ENCODE measurements at places on chromosomes 16 and 17. TPM values are rescaled to one million over a fixed set of nuclear protein-coding genes. Genes with fewer than 3 reads are reported as not detected.

DNA sequence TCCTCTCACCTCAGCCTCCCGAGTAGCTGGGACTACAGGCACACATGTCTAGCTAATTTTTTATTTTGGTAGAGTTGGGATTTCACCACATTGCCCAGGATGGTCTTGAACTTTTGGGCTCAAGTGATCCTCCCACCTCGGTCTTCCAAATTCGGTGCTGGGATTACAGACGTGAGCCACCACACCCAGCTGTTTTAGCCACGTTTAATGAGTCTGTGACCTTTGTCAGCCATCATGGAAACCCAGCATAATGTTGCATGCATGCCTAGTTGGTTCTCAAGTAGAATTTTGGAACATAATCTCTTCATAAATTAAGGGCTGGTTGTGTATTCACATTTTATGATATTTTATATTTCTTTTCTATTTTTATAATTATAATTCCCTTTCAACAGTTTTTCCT lies 42.0 kb downstream of the GOSR1 start:
- H3K4me3 ChIP-seq, result no peak overlapping the region
- no peaks in the 10 kb centered on the region for H3K4me1 ChIP-seq
- no peak for DNase-seq
- no peaks in the 10 kb centered on the region for H3K27me3 ChIP-seq
- H3K27ac ChIP-seq, result no peak overlapping the region

DNA sequence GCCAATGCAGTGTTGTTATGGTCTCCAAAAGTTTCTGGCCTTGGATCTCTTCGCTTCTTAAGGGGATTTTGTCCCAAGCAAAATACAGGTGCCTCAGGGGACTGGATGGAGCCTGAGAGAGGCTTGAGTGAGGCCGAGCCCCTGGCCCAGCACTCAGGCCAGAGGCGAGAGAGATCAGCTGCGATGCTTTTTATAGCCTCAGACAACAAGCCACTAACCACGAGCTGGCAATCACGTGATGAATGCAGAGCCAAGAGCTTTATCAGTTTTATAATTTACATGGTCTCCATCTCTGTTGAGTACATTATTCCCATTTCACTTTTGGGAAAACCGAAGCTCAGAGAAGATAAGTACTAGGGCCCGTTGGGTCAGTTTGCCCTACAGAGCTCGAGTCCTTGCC lies 360.0 kb upstream of the CDH5 start:
- DNase-seq, result no peak
- H3K27me3 ChIP-seq, result no peaks in the 10 kb centered on the region
- H3K36me3 ChIP-seq, result no peaks in the 10 kb centered on the region
- H3K27ac ChIP-seq, result no peak overlapping the region
- no peak overlapping the region for H3K4me3 ChIP-seq
- no peaks in the 10 kb centered on the region for H3K4me1 ChIP-seq

DNA sequence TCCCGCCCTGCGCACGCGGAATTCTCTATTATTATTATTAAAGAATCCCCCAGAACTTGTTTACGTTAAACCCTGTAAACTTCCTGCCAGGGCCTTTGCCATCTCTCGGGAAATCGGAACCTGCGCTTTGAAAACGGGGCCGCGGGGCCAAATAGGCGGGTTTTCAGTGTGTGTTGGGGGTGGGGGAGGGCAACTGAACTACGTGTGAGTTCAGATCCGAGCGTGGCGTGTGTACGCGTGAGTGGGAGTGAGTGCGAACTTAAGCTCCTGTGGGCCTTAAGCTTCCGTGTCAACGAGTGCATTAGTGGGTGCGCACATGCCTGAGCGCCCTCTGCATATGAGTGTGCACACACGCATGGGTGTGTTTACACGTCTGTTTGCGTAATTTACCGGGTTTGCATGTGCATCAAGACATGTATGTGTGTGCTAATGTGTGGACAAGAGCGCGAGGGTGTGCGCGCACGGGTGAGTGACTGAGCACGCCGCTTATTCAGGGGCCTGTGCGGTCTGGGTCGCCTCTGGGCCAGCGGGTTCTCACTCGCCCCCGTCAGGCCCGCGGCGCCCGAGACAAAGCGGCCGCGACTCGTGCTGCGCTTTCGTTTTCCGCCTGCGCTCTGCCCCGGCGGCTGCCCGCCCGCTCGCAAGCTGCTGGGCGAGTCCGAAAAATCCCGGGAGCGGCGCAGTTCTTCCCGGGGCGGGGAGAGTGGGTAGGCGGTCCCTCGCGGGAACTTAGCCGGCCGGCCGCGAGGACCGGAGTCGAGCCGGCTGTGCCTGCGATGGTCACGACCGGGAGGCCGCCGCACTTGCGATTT lies 1.2 kb upstream of the FOXF1 start:
- H3K4me1 ChIP-seq, result peaks cover 19% of the 10 kb centered on the region
- peaks cover 75% of the 10 kb centered on the region for H3K27me3 ChIP-seq
- peak overlapping the region; percentile 66 for H3K27ac ChIP-seq
- DNase-seq, result peak; percentile 64
- no peaks in the 10 kb centered on the region for H3K36me3 ChIP-seq

- DNase-seq, result no peak
- no peak overlapping the region for H3K27ac ChIP-seq
- peaks cover 8% of the 10 kb centered on the region for H3K27me3 ChIP-seq
- no peak overlapping the region for H3K4me3 ChIP-seq
Measured at GRCh38 chr16:86227801-86228200, 282.5 kb upstream of the FOXF1 start.

The INPP5K gene
- total RNA-seq, result 58.7 TPM

The CLEC10A gene
- total RNA-seq, result 0.64 TPM

Measured in activated naive CD8-positive, alpha-beta T cell treated with anti-CD3 and anti-CD28 coated beads, Interleukin-2, amount 10 ng/mL, durations not matched to agents 7 days and 5 days (primary cell).